ENCODE measurements at places on chromosomes 7 and 10.

DNA sequence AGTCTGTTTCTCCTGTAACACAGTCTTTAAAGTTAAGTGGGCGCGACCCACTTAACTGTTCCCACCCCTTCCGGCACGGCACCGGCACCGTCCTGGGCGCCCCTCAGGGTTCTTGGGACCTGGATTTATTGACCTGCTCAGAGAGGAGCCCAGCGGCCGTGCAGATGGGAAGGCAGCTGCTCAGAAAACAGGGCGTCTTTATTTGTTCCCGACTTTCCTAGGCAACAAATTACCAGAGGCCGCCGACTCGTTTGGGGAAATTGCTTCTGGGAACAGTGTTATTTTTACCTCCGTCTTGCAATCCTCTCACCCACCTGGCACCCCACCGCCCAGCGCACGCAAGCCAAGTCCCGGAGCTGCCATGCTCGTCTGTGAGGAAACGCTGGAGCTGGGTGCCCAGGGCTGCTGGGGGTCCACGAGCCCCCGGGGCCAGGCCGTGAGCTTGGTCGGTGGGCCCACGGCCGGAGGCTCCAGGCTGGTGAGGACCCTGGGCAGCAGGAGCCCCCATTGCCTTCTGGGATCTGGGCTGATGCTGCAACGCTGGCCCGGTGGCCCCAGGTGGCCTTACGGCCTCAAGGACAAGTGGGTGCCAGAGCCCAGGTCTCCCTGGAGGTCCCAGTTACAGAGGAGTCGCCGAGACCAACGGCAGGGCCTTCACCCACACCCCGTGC is 14.9 kb upstream of the ADGRA1 start:
- no peak for DNase-seq

DNA sequence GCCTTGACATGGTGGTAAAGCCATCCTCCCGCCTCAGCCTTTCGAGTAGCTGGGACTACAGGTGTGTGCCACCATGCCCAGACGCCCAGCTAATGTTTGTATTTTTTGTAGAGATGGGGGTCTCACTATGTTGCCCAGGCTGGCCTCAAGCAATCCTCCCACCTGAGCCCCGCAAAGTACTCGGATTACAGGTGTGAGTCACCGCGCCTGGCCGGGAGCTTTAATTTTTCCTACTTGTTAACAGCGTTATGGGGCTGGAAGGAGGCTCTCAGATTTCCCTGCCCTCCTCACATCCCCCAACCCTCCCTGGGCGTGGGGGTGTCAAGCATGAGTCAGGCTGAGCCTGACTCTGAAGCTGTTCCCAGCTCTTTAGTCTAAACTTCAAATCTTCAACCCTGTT is 8.3 kb downstream of the ALKBH4 start:
- no peak for DNase-seq

GRCh38 chr10:59865101-59865500 is 41.3 kb downstream of the CCDC6 start:
- DNase-seq = peak; percentile 42

DNA sequence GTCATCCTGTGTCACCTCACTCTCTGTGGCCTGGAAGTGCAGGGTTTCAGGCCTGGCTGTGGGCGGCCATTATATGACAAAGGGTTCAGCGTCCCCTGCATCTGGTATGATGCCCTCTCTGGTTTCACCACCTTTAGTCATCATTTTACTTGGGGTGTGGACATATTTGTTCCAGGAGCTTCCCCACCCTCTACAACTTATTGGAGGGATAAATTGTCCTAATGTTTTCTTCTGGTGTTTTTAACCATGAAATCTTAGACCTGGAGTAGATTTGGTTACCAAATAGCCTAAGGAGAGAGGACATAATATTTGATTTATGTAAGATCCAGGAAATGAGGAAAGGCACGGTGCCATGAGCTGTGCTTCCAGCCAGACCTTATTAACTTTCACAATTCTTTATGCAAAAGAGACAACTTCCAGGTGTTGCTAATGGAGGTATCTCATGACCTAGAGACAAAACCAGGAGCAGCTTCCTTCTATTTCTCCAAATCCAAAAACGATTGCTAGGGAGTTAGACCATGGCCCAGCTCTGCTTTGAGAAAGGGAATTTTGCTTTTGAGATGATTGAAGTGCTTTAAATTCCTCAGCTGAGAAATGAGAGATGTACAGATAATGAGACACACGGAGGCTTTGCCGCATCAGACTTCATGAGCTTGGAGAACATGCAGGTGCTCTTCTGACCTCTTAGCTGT is 20.9 kb downstream of the WBP1L start:
- peak; percentile 32 for DNase-seq

- DNase-seq = no peak
Measured at GRCh38 chr7:138208864-138209263, 132.6 kb downstream of the AKR1D1 start.

DNA sequence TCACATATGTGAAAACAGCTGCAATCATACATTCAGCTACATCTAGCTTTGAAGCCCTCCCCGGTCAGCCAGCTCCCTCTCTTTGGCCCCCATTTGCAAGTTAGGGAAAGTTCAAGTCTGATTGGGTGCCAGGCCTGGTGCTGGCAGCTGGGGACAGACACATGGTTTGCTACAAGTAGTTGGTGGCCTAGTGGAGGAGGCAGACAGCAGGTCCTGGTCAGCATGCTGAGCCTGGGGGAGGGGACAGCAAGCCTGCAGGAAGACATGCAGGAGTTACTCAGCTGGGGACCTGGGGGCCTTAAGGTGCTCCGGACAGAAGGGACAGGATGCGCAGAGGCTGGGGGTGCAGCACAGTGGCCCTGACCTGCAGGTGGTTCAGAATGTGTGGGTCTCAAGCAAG is 956.9 kb upstream of the ZNF722 start:
- no peak for DNase-seq

DNA sequence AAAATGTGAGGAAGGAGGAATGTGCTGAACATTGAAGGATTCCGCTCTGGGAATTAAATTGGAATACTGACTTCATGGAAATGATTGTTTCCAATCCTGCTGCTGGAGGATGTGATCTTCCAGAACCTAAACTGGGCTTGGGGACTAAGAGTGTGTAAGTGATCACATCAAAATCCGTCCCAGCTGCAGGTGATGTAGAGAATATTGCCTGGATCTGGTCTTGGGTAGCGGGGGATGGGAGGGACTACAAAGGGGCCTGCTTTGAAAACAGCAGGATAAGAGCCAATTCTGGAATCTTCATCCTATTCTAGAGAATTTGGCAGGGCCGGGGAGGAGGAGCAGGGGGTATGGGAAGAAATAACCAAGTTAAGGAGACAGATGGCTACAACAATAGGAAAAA is 552.2 kb upstream of the FZD8 start:
- no peak for DNase-seq

DNA sequence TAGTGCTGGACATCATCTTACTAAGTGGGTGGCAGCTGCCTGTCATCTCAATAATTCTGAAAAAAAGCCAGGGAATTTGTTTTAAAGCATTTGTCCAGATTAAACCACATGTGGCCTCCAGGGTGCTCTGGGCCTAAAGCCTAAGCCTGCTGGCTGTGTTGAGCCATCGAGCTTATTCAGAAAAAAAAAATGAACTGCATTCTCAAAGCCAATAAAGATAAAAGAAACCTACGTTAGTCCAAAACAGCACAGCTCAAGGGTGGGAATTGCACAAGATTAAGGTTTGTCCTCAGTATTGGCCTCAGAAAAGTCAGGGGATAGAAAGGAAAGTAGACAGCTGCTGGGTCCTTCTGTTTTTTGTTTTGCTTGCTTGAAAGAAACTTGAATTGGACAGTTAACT is 22.6 kb upstream of the PRTFDC1 start:
- no peak for DNase-seq

- DNase-seq = peak; percentile 90
Measured at GRCh38 chr10:73647211-73647874, 6.1 kb upstream of the MYOZ1 start.

- no peak for DNase-seq
Measured at GRCh38 chr7:158846304-158846703, 10.1 kb upstream of the DYNC2I1 start.

DNA sequence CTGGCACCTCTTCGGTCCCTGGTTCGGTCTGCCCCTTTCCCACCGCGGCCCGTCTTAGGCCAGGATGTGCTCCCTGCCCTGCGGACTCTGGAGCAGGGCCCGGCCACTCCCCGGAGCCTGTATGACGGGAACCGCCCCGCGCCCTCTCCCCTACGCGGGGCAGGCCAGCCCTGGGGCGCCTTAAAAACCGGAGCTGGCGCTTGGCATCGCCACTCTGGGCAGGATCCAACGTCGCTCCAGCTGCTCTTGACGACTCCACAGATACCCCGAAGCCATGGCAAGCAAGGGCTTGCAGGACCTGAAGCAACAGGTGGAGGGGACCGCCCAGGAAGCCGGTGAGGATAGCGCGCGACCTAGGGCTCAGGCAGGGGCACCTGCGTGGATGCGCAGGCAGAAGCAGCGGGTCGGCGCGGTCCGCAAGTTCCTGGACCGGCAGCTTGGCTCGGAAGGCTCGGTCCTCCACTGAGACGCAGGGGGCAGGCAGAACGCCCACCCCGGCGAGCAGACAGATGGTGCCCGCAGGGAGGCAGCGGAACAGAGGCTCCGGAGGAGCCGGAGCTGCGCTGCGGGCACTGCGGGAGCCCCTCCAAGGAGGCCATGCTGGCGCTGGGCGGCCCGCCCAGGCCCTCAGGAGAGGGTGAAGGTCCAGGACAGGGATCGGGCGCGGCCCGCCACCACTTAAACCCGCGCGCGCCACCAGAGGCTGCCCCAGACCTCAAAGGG is at the start of gene ADIRF:
Gene ADIRF (plus strand): TSS at position 212 of the 723 bp plus-strand sequence. CDS start 63 bp downstream, at position 275.
- peak; percentile 32 for DNase-seq

DNA sequence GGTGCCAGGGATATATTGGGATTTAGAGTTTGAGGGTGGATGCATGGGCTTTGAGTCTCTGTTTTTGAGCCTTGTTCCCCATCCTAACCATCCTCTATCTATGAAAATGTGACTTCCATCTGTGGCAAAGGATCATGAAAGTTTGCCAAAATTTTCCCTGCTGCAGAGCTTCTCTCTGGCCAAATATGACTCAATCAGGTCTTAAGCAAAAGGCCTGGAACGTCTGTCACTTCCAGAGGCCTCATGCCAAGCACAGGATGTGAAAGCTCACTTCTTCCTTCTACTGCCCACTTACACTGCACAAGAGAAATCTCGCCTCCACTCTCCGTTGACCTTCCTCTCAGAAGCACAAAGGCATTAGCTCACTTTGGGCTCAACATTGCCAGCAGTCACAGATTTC is 696.9 kb upstream of the NRP1 start:
- DNase-seq = no peak

- DNase-seq = no peak
Measured at GRCh38 chr10:35576730-35577129, 28.4 kb upstream of the GJD4 start.

DNA sequence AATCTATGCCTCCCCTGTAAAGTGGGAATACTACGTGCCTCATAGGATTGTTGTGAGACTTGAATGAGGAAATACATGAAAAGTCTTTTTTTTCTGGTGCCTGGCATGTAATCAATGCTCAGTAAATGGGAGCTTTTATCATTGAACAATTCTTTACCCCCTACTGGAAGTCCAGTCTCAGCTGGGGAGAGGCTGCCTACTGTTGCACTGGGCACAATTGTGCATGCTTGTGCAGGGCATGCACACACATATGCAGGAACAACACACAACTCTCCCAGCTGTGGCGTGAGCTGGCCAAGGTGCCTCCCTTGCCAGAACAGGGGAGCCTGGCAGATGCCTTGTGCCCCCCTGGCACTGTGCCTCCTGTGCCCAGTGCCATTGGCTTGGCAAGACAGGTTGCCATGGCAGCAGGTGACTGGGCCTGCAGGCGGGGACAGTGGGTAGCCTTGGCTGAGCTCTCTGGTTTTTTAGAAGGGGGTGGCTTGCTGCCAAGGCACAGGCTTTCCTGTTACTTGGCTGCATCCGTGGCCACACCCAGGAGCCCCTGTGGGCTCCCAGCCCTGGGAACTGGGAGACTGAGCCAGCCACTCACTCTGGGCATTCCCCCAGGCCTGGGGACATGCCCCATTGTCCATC is 16.1 kb upstream of the PALD1 start:
- no peak for DNase-seq

DNA sequence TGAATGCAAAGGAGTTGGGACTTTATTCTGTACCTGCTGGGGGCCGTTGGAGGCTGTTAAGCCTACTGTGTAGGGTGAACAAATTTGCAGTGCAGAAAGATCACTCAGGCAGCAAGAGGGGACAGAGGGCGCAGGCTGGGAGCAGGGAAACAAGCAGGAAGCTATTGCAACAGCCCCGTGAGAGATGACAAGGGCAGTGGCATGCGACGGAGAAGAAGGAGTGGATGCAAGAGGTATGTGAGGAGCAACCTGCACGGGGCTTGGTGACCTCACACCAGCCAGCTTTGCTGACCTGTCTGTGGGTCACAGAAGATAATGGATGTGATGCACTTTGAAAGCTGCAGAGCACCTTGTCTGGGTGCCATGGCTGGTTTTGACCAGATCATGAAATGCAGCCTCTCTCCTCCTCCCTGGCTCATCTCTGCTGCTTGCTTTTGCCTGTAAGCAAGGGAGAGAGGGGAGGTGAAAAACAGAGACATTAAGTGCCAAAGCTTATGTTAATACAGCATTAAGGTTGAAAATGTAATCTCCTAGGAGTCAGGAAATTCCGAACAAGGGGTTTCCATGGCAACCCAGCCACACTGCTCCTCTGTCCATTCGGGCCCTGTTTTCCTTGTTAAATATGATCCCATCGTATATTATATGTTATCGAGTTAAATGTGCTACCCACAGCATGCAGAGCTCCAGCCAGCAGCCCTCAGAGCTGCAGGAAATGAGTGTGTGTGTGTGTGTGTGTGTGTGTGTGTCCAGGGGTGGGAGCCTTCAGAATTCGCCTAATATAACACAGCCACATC is 314.3 kb upstream of the ZMIZ1 start:
- DNase-seq = peak; percentile 85

DNA sequence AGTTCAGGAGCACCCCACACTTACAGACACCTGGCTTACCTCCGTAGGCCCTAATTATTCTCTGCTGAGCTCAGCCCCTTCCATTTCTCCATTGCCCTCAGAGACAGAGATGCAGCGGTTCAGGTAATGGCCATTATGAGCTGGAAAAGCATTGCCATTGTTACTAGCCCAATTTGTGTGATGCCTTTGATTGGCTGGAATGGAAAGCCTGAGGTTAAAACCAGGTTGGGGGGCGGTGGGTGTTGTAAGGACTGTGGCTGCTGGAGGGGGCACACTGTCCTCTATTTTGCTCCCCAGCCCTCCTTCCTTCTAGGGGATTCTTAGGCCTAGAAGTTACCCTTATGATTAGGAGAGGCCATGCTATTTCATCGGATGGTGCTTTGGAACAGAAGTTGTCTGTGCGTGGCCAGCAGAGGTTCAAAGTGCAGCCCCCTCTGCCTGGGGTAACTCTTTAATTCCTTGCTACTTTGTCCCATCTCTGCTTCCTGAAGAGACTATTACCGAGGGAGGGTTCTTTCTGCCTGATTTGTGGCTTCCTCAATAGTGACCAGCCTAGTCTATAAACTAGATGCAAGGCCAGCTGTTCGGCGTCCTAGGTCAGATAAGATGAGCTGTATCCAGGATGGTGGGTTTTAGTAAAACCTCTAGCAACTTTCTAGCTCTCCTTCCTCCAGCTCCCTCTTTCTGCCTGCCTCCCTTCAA is 14.2 kb upstream of the ACSL5 start:
- no peak for DNase-seq

GRCh38 chr7:103914147-103914899 is 75.1 kb downstream of the RELN start:
- DNase-seq = no peak

GRCh38 chr10:27188897-27189296 is 33.7 kb downstream of the MASTL start:
- DNase-seq = no peak

GRCh38 chr7:135169141-135169963 is 1.2 kb downstream of the CYREN start:
- peak; percentile 8 for DNase-seq

All from kidney (tissue), 22 donors.